ENCODE measurements at places on chromosomes 5 and 9.

GRCh38 chr9:103789686-103790085 lies 304.4 kb upstream of the SMC2 start:
- peak; percentile 22 for DNase-seq

GRCh38 chr9:111992523-111992922 lies 95.9 kb downstream of the UGCG start:
- DNase-seq = peak; percentile 30

GRCh38 chr9:69122082-69122548 lies 52.0 kb upstream of the TJP2 start:
- peak; percentile 69 for DNase-seq

- no peak for DNase-seq
These were observed 86.6 kb downstream of the APBA1 start for GRCh38 chr9:69585571-69585970.

DNA sequence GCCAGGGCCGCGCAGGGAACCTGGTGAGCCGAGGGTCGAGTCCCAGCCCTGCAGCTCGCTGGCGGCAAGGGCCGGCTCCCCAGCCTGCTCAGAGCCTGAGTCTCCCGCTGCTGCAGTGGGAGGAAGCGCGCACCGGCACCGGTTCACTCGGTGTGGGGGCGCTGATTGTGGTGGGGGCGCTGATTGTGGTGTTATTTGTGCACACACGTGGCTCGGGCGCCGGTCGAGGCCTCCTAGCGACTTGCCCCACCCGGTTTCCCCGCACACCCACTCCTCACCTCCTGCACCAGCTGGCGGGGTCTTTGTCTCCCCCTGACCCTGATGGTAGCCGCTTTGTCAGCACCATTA lies 266.7 kb downstream of the NSG2 start:
- DNase-seq = no peak

GRCh38 chr5:149110406-149110805 lies 30.9 kb upstream of the ABLIM3 start:
- peak; percentile 46 for DNase-seq
